Stimulated activated CD8-positive, alpha-beta memory T cell treated with anti-CD3 and anti-CD28 coated beads, Interleukin-7, amount 100 ng/mL, for 4 hours (primary cell): ENCODE measurements at places on chromosomes 3 and 15.
A peak's percentile ranks its signal among the peaks of the same experiment; 100 is the strongest.

GRCh38 chr15:66630801-66631351 is 65.1 kb upstream of the LCTL start:
- no peak for DNase-seq

- no peak for DNase-seq
These were observed 17.0 kb downstream of the LRCH3 start for GRCh38 chr3:197807969-197808587.

- no peak for DNase-seq
These were observed 253.7 kb upstream of the THBS1 start for GRCh38 chr15:39327005-39327730.

DNA sequence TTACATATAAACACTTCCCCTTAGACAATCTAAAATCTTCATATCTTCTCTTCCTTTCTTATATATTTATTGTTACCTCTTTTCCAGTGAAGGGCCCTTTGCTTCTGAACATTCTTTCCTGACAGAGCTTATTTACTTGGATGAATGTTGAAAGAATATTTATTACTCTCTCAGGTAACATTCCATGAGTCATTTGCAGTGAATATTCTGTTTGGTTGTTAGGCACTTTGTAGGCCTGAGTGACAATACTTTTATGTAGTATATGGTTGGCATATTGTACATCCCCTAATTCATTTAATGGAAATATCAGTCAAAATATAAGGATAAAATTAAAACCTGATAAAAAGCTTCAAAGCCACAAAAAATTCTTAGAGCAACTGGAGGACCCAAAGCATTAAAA is 260.9 kb upstream of the KCNMB2 start:
- DNase-seq, result no peak

DNA sequence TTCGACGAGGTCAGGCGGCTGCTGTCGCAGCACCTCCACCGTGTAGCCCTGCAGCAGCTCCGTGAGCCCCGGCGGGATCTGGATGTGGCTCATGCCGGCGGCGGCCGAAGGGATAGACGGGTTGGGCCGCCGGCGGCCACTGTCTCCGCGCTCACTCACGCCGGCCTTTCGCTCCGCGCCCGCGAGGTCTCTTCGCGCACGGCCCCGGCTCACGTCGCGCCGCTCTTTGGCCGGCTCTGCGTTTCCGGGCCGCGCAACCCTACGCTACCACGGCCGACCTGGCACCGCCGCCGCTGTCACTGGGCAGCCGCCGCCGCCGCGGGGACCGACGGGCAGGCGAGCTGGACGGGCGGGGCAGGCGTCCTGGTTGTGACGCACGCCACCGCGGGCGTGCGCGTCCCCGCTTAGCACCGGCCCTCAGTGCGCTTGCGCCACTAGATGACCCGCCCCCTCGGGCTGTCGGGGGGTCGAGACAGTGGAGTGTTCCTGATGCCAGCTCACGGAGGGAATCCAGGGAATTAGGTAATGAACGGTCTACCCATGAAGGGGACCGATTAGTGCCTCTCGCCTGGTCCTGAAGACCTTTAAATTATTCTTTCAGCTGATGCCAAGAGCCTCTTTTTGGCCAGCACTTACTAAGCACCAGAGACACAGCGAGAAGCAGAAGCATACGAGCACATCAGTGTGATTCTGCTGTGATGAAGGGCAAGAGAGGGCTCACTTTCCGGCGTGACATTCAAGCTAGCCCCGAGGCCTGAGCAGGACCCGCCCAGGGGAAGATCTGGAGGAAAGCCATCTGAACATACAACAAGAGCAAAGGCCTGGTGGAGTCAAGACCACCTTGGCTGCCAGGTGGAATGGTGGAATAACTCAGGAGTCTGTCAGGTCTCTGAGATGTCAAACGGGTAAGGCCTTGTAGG is at the start of gene PRKAR2A:
Gene PRKAR2A (minus strand): TSS at position 371 of the 920 bp plus-strand sequence. CDS start 278 bp downstream, at position 93.
- DNase-seq, result peak; percentile 55

DNA sequence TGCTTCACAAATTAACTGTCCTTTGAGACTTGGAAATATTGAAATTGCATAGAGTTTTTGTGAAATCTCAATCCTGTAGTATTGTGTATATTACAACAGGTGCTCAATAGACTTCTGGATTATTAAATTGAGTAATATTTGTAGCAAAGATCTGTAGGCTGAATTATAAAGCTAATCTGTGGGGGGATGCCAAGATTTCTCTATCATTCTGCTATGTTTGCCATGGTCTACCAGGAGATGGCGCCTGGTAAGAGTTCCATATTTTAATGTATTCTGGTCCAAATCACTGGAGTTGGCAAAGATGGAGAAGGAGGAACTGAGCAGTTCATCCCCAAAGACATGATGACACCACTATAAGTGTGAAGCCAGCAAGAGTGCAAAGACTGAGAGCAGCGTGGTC is 340.9 kb upstream of the TPRG1 start:
- DNase-seq, result no peak

DNA sequence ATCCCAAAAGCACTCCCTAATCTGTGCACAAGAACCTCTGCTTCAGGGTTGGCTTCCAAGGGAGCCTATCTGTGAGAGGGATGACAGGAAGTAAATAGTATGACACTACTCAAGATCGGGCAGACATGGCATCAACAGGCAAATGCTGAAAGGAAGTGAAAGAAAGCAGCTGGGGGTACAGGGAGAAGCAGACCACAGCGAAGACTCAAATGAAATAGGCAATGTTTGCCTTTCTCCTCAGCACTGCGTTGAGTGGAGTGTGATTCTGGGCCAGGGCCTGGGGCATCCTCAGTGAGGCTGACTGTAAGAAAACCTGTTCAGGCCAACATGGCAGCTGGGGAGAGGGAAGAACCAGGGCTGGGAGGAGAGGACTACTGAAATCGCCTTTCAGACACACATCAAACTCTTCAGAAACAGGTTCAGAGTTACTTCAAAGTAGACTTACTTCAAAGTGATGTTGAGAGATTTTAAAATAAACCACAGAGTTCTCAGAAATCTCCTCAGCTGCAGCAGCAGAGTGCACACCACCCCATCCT is 96.6 kb downstream of the SLC9A9 start:
- DNase-seq, result no peak

- peak; percentile 2 for DNase-seq
These were observed 1.2 kb downstream of the ERC2 start for GRCh38 chr3:56467108-56467507.

GRCh38 chr3:185807445-185808068 is 17.3 kb downstream of the IGF2BP2 start:
- no peak for DNase-seq

GRCh38 chr3:73432023-73432705 is 192.6 kb downstream of the PDZRN3 start:
- DNase-seq, result no peak

DNA sequence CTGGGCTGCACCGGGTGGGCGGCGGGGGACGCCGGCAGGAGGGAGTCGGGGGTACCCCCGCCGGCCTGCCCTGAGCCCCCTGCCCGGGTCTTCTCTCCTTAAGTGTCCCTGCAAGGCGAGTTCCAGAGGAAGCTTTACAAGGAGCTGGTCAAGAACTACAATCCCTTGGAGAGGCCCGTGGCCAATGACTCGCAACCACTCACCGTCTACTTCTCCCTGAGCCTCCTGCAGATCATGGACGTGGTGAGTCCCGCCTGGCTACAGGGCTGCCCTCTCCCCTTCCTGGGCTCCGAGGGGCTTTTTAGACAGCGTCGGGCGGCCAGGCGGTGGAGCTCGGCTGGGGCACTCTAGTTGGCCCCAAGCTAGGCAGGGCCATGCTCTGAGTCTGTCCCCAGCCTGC is 480 bp downstream of the CHRNA7 start:
- DNase-seq, result no peak

DNA sequence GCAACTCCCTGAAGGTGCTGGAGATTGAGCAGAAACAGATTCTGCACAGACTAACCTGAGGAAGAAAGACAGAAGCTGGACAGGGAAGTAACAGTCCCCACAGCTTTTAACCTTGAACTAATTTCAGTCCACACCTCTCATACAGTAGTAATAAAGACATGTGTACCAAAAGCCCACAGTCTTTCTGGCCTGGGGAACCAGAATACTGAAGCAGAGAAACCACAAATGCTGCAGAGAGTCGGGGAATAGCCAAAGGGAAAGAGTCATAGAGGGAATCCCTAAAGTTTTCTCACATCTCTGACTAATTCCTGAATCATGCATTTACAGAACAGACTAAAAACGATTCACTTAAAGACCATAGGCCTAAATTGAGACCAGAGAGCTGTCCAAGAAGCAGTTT is 503.4 kb upstream of the NECTIN3 start:
- DNase-seq, result no peak

- DNase-seq, result no peak
These were observed 352.7 kb downstream of the TIGIT start for GRCh38 chr3:114646526-114646925.

- no peak for DNase-seq
These were observed 145.6 kb upstream of the THBS1 start for GRCh38 chr15:39435244-39435643.

DNA sequence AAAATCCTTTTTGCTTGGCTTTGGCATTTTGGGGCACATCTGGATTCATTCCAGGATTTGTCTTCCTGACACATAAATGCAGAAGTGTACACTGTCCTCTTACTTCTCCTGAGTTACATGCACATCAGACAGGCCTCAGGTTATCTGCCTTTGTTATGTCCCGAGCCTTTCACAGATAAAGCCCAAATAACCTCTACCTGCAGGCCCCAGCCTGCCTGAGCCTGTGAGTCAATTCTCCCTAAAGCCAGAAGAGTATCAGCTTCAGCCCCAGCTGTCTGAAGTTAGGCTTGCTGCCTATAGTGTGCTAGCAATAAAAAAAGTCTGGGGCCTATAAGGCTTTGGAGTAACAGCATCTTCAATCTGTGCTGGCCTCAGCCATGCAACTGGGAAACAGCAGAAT is 17.7 kb upstream of the GSK3B start:
- DNase-seq, result no peak

GRCh38 chr15:79416876-79417275 is 15.3 kb upstream of the MINAR1 start:
- DNase-seq, result no peak

DNA sequence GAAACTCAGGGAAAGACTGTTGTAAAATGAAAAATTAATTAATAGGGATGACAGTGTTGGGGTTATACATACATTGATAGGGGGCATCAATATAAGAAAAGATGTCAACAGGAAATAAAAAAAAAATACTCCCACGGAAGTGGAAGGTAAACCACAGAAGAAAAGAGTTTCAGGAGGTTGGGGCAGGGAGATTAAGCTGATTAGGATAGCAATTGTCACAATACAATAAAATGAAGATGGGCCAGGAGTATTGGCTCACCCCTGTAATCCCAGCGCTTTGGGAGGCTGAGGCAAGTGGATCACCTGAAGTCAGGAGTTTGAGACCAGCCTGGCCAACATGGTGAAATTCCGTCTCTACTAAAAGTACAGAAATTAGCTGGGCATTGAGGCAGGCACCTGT is 536.1 kb downstream of the AGBL1 start:
- DNase-seq, result no peak

DNA sequence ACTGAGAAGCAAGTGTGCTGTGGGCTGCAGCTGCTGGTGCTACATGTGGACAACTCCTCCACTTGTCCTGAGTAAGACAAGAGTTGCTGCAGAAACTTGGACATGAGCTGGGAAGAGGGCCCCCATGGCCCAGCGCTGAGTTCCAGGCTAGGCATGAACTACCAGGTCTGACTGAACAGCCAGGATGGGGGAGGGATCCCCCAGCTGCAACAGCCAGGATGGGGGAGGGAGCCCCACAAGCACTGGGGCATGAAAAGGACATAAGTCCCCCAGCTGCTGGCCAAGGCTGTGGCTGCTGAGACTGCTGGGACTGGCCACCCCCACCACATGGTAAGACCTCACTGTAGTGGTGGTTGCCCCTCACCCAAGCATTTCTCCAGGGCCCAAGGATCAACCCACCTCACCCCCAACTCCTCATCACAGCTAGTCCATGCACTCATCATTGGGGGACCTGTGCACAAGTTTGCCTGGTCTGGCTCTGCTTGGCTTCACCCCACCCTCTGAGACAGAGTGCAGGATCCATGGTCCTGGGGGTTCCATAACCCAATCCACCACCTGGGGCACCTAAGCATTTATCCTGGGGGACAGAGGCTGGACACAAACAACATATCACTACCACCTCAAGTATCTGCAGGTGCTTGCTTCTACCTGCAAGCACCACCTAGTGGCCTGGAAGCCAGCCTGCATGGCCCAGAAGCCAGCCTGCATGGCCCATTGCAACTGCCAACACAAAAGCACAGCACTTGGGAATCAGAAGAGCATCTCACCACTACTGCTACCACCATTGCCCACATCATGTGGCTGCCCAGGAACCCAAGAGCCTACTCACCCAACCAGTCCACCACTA is 84.5 kb upstream of the STT3B start:
- DNase-seq, result no peak

GRCh38 chr3:187737006-187737367 is 8.3 kb downstream of the BCL6 start:
- DNase-seq, result no peak

- no peak for DNase-seq
These were observed 66.7 kb upstream of the STT3B start for GRCh38 chr3:31465999-31466398.

- no peak for DNase-seq
These were observed at the start of gene CLEC3B for GRCh38 chr3:45026038-45026437. TSS of gene CLEC3B (plus strand) at chr3:45026303. CDS start at chr3:45026363, 60 bp downstream.

DNA sequence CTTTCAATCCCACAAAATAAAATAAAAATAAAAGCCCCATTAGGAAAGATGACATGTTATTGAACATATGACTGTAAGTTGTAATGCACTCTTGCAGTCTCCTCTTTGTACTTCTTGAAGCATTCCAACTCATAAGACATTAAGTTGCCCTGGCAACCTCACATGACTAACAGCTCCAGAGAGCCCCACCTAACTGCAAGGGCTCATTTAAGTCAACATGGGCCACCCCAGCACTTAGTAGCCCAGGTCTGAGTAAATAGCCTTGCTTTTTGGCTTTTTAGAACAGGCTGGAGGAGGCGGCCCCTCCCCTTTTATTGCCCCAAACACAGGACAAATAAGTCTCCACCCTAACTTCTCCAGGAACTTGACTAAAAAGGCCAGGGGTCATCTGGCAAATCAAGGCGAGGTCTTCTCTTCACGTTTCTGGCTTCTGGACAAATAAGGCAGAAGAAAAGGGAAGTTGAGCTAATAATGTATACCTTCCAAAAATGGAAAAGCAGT is 135.1 kb downstream of the TMCO5A start:
- no peak for DNase-seq

GRCh38 chr3:122198966-122199365 is 15.5 kb downstream of the CASR start:
- DNase-seq, result no peak

GRCh38 chr3:118480101-118480860 is 554.4 kb downstream of the IGSF11 start:
- DNase-seq, result no peak

- no peak for DNase-seq
These were observed 43.8 kb upstream of the LRRFIP2 start for GRCh38 chr3:37218206-37218605.

DNA sequence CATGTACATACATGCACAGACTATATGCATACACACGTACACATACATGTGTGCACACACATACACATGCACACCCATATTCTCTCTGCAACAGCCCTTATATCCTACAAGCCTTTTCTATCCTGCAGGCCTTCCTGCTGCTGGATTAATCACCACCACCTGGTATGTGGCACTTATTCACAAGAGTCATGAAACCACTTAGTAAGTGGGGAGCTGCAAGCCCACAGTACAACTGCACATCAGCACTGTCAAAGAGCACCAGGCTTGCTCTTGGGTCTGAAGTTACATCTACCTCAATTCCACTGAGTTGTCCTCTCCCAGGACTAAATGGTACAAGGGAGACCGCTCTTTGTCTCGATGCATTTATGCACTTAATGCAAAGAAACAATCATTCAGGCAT is 233.2 kb downstream of the KLF13 start:
- no peak for DNase-seq

- DNase-seq, result no peak
These were observed 9.8 kb downstream of the ISG20 start for GRCh38 chr15:88648357-88649214.
